ENCODE measurements at places on chromosomes 12 and 14.

DNA sequence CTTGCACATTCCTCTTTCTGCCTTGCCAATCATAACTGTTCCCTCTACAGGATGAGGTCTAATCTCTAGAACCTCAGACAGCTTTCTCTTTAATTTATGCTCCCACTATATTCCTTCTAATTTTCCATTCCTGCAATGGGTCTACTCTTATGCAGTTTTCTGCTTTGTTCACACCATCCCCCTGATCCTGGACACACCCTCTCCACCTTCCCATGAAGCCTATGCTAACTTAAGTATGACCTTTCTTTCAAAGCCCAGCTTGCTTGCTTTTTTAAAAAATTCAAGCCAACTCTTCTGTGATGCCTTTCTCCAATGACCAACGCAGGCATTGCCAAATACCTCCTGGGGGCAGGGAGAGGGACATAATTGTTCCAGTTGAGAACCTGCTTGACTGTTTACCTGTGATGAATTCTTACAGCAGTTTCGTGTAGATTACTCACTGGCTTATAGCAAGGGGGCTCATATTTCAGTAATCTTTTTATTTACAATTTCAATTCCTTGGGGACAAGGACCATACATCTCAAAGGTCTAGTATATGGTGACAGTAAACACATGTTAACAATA lies 7.8 kb downstream of the SLC38A1 start:
- DNase-seq = no peak

GRCh38 chr14:33567731-33568130 lies 383.1 kb downstream of the EGLN3 start:
- DNase-seq = no peak

DNA sequence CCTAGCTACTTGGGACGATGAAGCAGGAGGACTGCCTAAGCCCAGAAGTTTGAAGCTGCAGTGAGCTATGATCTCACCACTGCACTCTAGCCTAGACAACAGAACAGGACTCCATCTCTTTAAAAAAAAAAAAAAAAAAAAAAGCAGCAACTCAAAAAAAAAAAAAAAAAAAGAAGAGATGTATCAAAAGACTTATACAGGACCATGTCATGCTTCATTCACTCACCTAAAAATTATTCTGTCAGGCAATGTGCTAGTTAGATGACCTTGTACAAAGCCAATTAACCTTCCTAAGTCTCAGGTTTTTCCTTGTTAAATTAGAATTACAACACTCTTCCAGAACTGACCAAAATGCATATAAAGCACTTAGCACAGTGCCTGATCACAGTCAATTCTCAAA lies 50.9 kb downstream of the BAZ1A start:
- DNase-seq = no peak

GRCh38 chr12:120061575-120062214 lies 54.9 kb downstream of the RAB35 start:
- no peak for DNase-seq

GRCh38 chr14:34300882-34301734 lies 160.9 kb downstream of the SPTSSA start:
- DNase-seq = peak; percentile 36

- peak; percentile 14 for DNase-seq
These were observed 71.9 kb upstream of the TCL1B start for GRCh38 chr14:95614349-95614748.

GRCh38 chr12:57722716-57723629 lies 15.6 kb downstream of the AGAP2 start:
- DNase-seq = no peak

GRCh38 chr12:105352940-105353635 lies 22.6 kb downstream of the C12orf75 start:
- DNase-seq = peak; percentile 23

DNA sequence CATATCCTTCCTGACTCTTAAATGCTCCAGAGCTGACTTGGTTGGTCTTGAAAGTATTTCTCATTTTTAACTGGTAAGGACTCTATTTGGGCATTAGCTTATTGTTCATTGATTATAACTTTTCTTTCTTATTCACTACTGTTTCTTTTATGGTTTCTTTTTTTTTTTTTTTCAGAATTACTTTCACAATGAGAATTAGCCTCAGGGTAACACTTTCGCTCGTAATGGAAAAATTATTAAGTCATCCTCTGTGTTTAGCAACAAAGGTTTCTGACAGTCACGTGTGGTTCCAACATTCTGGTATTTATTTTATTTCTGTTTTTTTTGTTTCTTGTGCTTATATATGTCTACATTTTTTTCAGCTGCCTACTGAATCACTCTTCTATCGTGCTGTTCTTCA lies 80.0 kb downstream of the METTL25 start:
- DNase-seq = no peak

DNA sequence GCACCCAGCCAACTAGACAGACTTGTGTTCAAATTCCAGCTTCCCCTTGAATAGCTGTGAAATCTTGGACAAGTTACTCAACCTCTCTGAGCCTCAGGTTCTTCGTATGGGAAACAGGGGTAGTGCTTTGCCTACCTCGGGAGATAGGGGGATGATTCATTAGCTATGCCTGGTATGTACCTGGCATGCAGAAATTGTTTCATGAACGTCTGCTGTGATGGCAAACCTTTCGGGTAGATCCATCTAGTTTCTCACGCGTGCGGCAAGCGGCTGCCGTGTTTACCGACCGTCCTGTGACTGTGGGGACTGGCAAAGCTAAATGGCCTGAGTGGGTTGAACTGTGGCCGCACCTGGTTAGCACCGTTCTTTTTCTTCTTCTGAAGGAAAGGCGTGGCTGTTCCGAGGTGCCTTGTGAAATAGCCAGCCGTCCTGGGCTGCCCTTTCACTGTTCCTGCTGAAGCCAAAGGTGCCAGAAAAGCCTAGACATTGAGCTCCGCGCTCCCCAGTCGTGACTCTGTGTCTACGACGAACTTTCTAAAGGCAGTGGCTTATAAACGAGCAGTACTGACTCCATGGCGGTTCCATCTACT lies 40.6 kb upstream of the MED13L start:
- no peak for DNase-seq

DNA sequence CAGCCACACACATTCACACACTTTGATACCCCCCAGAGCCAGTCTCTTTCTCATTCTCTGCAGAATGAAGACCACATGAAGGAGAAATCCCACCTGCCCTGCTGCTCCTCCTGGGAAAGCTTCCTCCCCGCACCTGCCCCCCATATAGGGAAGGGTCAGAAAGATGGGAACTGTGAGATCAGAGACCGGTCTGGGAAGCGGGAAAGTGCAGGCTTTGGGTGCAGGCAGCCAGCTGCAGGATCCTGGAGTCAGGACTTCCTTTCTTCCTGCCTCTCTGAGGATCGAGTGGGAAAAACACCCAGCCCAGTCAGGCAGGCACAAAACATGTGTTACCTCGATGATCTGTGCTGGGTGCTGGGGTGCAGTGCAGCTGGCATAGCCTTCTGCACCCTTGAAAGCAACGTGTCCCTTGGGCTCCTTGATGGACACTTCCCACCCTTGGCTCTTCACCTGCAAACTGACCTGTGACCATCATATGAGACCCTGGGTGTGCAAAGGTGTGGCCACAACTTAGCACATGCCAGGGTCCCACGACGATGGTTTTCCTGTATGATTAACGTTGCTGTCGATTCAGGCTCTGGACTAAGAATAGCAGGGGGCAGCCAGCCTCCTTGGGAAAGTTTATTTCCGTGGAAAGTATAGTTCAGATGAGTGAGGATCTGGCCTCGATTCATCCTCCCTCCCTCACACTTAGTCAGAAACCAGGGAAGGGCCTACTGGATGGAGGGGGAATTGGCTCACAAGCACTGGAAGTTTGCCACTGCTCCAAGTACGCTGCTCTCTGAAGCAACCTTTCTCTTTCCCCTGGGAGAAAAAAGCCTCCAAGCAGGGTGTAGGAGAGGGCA lies 105.4 kb upstream of the MED13L start:
- peak; percentile 88 for DNase-seq

DNA sequence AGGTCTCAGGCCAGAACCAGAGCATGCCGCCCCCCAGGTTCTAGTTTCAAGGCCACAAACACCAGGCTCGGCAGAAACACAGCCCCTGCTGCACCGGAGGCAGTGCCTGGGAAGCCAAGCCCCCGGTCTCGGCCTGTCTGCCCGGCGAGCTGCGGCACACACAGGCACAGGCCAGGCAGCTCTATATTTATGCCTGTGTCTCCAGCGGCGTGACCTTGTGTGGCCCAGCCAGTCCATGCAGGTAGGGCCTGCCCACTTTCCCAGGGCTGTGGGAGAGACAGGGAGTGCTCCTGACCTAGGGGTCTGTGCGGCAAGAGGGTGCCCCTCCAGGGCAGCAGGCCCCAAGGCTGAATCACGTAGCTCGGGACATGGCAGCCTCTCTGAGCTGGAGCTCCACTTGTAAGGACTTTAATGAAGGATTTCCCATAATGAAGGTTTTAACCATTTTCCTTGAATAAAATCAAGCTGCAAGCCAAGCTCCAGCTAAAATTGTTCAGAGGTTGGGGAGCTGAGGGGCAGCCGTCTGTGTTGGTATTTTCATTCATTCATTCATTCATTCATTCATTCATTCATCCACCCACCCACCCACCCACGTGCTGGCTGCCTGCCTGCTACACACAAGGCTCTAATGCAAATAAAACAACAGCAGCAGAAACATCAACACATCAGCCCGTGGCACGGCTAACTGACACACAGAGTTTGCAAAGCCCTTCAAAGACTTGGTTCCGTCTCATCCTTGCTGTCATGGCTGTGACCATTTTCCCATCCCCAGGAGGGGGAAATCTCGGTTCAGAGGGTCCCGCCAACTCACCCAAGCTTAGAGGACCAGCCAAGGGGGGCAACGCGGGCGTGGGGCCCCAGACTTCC lies 92.0 kb downstream of the RFLNA start:
- no peak for DNase-seq

DNA sequence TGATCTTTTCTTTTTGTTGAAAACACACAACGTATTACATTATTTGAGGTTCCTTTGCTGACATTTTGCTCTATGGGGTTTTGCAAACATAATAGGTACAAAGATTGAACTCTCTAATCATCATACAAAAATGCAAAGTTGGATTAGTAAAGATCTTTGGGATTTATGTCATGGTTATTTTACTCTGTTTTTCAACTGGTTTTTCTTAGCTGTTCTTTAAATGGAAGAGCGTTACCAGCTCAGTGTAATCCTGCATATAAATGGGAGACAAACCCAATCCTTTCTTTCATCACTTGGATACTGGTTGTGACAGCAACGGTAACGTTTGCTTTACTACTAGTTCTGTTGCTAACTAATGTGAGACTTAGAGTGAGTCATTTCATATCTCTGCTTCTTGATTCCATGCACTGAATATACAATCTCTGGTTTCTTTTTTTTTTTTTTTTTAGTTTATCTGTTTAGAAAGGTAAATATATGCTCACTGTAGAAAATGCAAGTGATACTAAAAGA lies 104.9 kb upstream of the NOVA1 start:
- no peak for DNase-seq

DNA sequence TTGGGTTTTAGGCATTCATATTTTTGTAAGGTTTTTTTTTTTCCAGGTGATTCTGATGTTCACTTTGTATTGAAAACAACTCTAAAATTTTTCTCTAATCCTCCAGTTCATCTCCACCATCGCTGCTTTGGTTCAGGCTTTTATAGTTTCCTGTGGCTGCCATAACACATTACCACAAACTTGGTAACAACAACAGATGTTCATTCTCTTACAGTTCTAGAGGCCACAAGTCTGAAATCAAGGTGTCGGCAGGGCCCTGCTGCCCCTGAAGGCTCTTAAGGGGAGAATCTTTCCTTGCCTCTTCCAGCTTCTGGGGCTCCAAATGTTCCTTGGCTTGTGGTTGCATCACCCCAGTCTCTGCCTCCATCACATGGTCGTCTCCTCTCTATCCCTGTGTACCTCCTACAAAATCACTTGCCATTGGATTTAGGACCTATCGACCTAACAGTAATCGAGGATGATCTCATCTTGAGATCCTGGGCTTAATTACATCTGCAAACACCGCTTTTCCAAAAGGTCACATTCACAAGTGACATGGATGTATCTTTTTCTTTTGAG lies 55.2 kb downstream of the PELI2 start:
- no peak for DNase-seq

GRCh38 chr12:102642199-102642598 lies 161.8 kb upstream of the IGF1 start:
- no peak for DNase-seq

DNA sequence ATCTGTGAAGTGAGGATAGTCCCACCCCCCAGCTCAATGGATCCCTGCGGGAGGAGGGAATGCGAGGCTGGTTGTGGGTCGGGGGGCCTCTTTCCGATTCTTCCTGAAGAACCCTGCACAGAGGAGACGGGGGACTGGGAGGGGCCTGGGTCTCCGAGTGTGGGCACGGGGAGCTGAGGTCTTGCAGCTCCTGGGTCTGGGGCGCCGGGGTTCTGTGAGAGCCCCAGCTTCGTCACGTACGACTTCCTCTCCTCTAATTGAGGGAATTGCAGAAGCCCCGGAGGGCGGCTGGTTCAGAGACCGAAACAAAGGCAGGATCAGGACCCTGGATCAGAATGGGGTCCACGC lies 66.6 kb downstream of the DIO3 start:
- DNase-seq = no peak

GRCh38 chr12:80860206-80860605 lies 77.5 kb downstream of the LIN7A start:
- DNase-seq = no peak

GRCh38 chr12:41530441-41530840 lies 342.3 kb downstream of the PDZRN4 start:
- no peak for DNase-seq

GRCh38 chr12:68609998-68610369 lies 715 bp upstream of the RAP1B start:
- DNase-seq = peak; percentile 45

All from A172 (cell line).